Caco-2 (cell line): ENCODE measurements at places on chromosomes 2 and 18.
A peak's percentile ranks its signal among the peaks of the same experiment; 100 is the strongest.

- no peaks in the 10 kb centered on the region for H3K36me3 ChIP-seq
- no peaks in the 10 kb centered on the region for H3K4me1 ChIP-seq
- no peak for DNase-seq
- H3K4me3 ChIP-seq, result no peak overlapping the region
- H3K27ac ChIP-seq, result no peak overlapping the region
These were observed 13.5 kb upstream of the DNMT3A start for GRCh38 chr2:25355270-25355669.

DNA sequence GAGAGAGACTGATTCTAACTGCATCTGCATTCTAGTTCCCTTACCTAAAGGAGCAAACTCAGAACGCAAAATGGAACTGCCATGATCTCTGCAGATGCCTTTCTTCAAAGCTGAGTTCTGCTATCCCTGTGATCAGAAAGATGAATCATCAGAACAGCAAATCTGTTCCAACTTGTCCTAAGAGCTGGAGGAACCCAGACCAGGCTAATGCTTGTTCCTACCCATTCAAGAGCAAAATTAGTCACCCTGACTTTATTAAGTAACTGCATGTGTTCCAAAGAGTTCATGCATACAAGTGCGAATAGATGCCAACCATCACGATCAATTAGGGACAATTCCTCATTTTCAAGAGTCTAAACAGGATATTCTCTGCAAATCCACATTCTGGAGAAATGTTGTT, 46.5 kb downstream of the MBP start:
- H3K27me3 ChIP-seq, result no peaks in the 10 kb centered on the region
- no peak overlapping the region for H3K4me3 ChIP-seq
- DNase-seq, result no peak
- no peaks in the 10 kb centered on the region for H3K36me3 ChIP-seq
- no peak overlapping the region for H3K27ac ChIP-seq

DNA sequence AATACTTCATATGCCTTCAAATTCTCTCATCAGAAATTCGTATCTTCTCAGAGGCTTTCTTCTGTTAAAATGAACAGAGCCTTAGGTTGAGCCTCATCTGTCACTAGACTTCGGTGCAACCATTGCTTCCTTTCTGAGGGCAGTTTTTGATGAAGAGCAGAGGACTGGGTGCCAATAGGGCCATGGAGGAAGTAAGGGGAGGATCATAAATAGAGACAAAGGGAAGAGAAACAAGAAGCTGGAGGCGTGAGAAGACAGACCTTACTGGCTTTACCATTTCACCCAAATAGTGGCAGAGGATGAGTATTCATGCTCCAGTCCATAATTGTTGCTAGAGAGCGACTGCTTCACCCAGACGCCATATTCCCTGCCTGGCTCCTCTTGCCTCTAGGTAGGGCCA, 215.6 kb upstream of the PKDCC start:
- no peak overlapping the region for H3K27ac ChIP-seq
- no peaks in the 10 kb centered on the region for H3K36me3 ChIP-seq
- DNase-seq, result no peak
- H3K4me3 ChIP-seq, result no peak overlapping the region
- H3K27me3 ChIP-seq, result no peaks in the 10 kb centered on the region
- H3K4me1 ChIP-seq, result peaks cover 16% of the 10 kb centered on the region

DNA sequence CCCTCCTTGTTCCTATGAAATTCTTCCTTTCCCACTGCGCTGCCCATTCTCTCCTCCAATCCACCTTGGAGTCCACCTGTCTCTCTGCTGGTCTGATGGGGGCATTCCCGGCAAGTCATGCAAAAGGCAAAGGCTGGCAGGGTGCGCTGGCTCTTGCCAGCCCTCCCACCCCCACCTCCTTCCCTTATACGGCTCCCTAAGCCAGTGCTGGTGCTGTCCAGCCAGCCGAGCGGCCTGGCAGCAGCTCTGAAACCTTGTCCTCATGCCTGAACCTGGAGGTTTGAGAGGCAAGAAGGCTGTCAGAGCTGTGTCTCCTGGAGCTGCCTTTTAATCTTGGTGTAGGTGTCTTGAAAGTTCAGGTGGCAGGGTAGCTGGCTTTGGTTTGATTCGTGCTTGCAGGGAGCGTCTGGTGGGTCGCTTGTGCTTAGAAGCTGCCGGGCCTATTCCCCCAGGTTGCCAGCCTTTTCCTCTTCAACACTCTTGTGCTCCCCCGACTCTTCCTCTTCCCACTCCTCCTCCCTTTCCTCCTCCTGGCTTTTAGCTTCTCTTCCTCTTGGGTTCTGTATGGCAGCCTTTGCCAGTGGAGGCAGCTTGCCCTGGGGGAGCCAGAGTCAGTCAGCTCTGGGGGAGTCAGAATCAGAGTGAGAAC, 748 bp downstream of the LIPG start:
- H3K4me1 ChIP-seq, result no peaks in the 10 kb centered on the region
- peak overlapping the region; percentile 56 for H3K4me3 ChIP-seq
- H3K36me3 ChIP-seq, result no peaks in the 10 kb centered on the region

DNA sequence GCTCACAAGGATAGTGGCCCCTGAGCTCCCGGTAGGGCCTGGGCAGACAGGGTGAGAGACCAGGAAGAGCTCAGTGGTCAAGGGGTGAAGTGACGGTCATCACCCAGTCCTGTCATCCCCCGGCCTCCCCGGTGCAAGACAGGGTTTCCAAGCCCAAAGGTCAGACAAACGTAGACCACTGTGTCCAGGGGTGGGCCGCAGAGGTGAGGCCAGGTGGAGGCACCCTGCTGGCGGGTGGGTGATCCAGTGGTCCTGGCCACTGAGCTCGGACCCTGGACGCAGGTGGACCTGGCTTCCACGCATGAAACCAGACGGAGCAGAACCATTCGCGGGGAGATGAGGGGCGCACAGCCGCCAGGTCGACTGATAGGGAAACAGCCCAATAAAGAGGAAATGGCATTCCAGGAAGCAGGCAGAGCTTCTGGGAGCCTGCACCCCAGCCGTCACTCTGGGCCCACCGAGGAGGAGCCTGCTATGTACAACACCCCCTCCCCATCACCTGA, 14.4 kb upstream of the SNED1 start:
- no peak overlapping the region for H3K27ac ChIP-seq
- no peaks in the 10 kb centered on the region for H3K27me3 ChIP-seq
- H3K4me3 ChIP-seq, result no peak overlapping the region

GRCh38 chr18:50548160-50548559, 11.7 kb upstream of the MAPK4 start:
- no peak for DNase-seq
- no peaks in the 10 kb centered on the region for H3K36me3 ChIP-seq
- H3K27ac ChIP-seq, result no peak overlapping the region
- H3K4me1 ChIP-seq, result no peaks in the 10 kb centered on the region

DNA sequence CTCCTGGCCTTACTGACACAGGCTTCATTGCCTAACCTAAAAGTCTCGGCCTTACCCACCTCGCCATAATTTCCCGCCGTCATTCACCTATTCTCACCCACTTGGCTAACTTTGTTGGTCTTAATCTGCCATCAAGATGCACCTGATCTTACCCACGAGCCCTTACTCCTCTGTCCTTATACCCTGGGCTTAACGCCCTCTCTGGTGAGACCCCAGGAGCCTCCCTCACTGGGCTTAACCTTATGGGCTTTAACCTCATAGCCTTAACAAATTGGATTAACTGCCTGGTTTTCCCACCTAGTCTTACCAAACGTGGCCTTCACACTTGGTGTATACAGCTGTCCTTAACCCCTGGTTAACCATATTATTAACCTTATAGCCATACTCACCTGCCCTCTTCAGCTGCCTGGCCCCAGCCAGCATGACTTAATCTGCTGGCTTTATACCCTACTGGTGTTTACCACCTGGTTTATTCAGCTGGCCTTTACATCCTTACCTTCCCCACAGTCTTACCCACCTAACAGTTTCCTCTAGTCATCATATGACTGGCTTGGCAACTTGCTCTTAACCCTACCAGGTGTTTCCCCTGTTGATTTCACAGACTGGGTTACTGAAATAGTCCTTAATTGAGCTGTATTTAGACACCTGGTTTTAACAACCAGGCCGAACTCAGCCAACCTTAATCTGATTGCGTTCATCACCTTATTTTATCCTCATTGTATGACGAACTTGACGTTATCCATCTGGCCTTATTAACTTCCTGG, 132.0 kb upstream of the ZSWIM2 start:
- H3K27ac ChIP-seq, result no peak overlapping the region
- H3K27me3 ChIP-seq, result no peaks in the 10 kb centered on the region
- H3K4me1 ChIP-seq, result peaks cover 6% of the 10 kb centered on the region; the same call in 1 of the 2 replicates
- H3K4me3 ChIP-seq, result no peak overlapping the region

DNA sequence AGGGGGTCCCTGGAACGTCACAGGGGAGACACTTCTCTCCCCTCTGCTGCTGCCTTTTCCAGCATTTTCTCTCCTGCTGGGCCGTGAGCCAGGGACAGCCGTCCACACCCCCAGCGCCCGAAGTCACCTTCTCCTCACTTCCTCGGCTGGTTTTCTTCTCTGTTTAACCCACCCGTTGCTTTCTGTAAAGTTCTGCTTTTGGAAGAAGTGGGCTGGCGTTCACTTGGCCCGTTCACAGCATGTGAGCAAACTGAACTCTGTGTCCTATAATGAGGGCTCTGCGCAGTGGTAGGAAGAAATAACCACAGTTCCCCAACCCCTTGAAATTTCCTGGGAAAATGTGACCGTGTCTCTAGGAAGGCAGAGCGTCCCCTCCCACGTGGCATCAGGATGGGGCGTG, 187.0 kb upstream of the HDAC4 start:
- H3K4me1 ChIP-seq, result no peaks in the 10 kb centered on the region
- no peak overlapping the region for H3K4me3 ChIP-seq
- no peaks in the 10 kb centered on the region for H3K27me3 ChIP-seq

DNA sequence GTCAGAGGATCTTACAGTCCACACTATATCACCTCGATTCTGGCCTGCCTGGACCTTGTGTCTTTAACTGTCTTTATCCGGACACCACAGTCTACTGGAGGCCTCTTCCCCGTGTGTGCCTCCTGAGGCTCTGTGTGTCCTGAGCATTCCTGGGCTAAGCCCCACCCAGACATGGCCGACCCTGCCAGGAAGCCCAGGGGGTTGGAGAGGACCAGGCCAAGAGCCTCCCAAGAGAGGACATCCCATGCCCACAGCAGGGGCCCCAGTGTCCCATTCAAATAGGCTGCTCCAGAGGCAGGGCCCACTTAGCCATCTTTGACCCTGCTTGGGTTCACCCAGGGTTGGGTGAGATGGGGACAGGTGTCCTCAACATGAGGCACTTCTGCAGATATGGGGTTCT, 84.7 kb upstream of the OTOS start:
- no peak for DNase-seq
- H3K27me3 ChIP-seq, result no peaks in the 10 kb centered on the region
- no peaks in the 10 kb centered on the region for H3K36me3 ChIP-seq

DNA sequence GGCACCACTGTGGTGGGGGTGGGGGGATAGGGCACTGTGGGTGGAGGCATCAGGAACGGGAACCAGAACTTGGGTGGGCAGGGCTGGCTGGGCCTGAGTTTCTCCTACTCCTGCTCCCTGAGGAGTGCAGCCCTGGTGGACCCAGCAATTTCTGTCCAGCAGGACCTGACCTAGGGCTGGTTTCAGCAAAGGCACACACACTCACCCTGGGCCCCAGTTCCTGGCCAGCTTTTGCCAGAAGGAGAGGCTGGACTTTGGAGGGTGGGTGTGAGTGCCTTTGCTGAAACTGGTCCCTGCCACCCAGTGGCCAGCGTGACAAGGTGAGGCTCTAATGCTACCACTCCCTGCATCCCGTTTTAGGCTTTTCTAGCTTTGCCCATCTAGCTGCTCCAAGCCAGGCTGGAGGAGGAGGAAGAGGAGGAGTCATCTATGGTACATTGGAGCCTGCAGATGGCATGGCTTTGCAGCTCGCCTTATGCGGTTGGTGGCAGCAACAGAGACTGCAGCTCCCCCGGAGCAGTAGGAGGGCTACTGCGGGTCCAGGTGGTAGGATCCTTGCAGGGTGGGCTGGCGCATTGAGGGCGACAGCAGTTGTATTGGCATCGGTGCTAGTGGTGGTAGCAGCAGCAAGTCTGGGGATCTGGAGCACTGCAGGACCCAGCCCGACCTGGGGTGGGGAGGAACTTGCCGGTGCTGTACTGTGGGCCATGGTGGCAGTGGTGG, 40.4 kb upstream of the IMP4 start:
- no peak overlapping the region for H3K27ac ChIP-seq
- peak; percentile 17 for DNase-seq
- no peak overlapping the region for H3K4me3 ChIP-seq
- H3K36me3 ChIP-seq, result no peaks in the 10 kb centered on the region
- H3K27me3 ChIP-seq, result no peaks in the 10 kb centered on the region

DNA sequence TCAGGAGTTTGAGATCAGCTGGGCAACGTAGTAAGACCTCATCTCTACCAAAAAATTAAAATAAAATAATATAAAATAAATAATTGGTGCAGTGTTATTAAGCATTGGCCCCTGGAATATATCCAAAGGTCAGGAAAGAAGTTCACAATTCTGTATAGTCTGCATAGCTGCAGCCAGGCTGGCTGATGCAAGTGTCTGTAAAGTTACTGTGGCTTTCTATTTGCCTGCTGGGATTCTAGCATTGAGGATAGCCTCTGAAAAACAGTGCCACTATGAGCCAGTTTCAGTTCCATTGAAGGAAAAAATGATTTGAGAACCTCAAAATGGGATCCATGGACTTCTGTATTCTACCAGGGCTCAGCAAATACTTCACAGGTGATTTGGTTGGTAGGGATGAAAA, 208.6 kb downstream of the PARD3B start:
- no peak overlapping the region for H3K27ac ChIP-seq
- DNase-seq, result no peak
- no peaks in the 10 kb centered on the region for H3K4me1 ChIP-seq
- H3K27me3 ChIP-seq, result no peaks in the 10 kb centered on the region
- H3K36me3 ChIP-seq, result no peaks in the 10 kb centered on the region

- H3K27ac ChIP-seq, result peak overlapping the region; percentile 28
- no peaks in the 10 kb centered on the region; the same call in none of the 2 replicates for H3K27me3 ChIP-seq
- H3K36me3 ChIP-seq, result no peaks in the 10 kb centered on the region
- no peaks in the 10 kb centered on the region for H3K4me1 ChIP-seq
- no peak for DNase-seq
These were observed 220.8 kb downstream of the SH3RF3 start for GRCh38 chr2:109349503-109350465.

GRCh38 chr18:32301976-32302743, 112.3 kb downstream of the MEP1B start:
- no peaks in the 10 kb centered on the region for H3K4me1 ChIP-seq
- no peaks in the 10 kb centered on the region for H3K36me3 ChIP-seq
- DNase-seq, result no peak
- no peaks in the 10 kb centered on the region for H3K27me3 ChIP-seq
- H3K4me3 ChIP-seq, result no peak overlapping the region

GRCh38 chr18:28120828-28121515, 56.0 kb downstream of the CDH2 start:
- no peak overlapping the region for H3K27ac ChIP-seq
- no peaks in the 10 kb centered on the region for H3K27me3 ChIP-seq
- DNase-seq, result no peak

GRCh38 chr2:169661265-169661664, 32.9 kb downstream of the CFAP210 start:
- no peak overlapping the region for H3K4me3 ChIP-seq
- H3K4me1 ChIP-seq, result no peaks in the 10 kb centered on the region
- no peaks in the 10 kb centered on the region for H3K27me3 ChIP-seq
- no peak overlapping the region for H3K27ac ChIP-seq
- DNase-seq, result no peak
- H3K36me3 ChIP-seq, result no peaks in the 10 kb centered on the region

GRCh38 chr2:64212801-64213321, 68.6 kb upstream of the PELI1 start:
- no peak overlapping the region for H3K27ac ChIP-seq
- DNase-seq, result no peak
- no peak overlapping the region for H3K4me3 ChIP-seq
